ENCODE measurements at places on chromosomes 1 and 21.

DNA sequence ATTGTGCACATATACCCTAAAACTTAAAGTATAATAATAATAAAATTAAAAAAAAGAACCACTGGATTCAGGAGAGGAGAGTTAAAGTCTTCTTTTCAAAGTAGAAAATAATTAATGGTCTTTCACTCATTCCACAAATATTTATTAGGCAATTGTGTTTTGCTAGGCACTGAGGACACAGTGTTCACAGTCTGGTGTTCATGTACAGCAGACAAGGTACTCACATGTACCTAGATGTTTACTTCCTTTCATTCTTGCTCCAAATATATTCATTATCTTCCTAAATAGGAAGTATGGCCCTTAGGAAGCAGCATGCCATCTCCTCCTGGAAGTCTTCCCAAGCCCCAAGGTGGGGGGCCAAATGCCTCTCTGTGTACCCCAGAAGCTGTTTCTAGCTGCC lies 265.0 kb downstream of the NPHP4 start:
- no peak for DNase-seq

GRCh38 chr1:82463951-82464350 lies 663.2 kb downstream of the ADGRL2 start:
- peak; percentile 17 for DNase-seq

DNA sequence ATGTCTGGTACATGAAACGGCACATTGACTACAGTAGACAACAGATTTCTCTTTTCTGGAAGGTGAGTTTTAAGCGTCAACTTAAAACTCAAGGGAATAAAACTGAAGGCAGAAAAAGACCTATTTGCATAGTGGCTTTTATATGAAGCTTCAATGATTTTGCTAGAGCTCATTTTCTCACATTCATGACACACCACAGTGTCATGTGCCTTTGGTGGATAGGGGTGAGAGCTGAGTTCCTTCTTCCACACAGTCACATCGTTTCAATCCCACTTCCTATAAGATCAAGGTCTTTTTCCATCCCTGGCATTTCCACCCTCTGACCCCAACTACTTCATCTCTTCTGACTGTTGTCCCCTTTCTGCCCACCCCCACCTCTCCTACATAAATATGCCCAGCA lies 31.0 kb downstream of the IL12RB2 start:
- no peak for DNase-seq

DNA sequence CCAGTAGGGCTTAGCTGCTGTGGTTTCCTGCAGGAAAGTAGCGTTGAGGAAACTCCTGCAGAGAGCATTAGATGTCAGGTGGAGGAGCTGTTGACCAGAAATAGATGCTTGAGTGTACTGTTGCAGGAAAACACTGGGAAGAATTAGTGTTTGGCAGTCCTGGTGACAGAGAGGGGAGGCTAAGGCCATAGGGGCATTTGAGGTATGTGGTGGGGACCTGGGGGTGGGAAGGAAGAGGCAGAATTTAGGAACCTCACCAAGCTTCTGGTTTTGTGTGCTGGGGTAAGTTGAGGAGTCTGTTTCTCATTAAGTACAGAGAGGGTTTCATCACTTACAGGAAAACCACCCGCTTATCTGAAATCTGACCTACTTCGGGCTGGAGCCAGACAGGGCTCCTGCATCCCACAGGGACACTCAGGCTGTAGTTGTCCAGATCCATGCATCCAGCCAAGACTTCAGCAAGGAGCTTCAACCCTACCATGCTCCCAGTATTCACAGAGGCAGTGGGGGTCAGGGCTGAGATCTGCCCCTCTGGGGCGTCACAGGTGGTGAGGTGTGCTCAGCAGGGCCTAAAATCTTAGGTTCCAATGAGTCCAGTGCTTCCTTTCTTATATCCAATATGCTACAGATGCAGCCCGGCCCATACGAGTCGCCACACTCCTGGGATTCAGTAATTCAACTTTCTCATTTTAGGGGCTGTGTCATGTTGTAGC lies 15.1 kb downstream of the SH2D2A start:
- DNase-seq, result no peak

GRCh38 chr1:203455706-203456105 lies 19.9 kb upstream of the PRELP start:
- no peak for DNase-seq

- no peak for DNase-seq
Measured at GRCh38 chr1:151916726-151917370, 7.5 kb upstream of the THEM4 start.

DNA sequence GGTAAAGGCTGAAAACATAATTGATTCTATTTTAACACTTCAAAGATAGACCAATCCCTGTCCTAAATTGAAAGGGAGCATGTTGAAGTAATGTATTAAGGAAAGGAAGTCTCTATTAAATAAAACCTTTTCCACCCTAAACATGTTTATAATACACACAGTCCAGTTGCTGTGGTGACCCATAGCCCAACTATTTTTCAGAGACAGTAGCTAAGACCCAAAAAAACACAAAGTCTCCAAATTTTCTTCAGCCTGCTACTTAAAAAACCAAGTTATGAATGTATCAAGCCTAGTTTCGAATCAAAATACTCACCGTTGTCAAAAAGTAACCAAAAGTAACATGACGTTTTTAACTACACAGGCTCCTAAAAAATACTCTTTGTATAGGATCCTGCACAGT lies 1.6 kb downstream of the ELK4 start:
- DNase-seq, result peak; percentile 45

DNA sequence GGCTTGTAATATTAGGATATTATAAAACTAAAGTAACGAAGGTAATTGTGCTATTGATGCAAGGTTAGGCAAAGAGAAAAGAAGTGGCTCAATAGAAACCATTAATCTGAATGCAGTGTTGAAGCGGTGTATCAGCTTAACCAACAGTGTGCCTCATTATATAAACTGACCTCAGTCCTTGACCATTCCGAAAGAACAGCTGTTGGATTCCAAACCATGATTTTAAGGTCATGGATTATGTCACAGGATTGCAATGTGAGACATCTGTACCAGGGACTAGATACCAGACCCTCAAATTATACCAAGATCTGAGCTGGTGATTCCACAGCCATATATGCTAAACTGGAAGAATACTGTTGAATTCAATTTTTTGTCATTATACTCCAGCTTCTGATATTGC lies 134.2 kb upstream of the HP1BP3 start:
- DNase-seq, result no peak

GRCh38 chr1:61157468-61157987 lies 75.2 kb downstream of the NFIA start:
- peak; percentile 45 for DNase-seq

DNA sequence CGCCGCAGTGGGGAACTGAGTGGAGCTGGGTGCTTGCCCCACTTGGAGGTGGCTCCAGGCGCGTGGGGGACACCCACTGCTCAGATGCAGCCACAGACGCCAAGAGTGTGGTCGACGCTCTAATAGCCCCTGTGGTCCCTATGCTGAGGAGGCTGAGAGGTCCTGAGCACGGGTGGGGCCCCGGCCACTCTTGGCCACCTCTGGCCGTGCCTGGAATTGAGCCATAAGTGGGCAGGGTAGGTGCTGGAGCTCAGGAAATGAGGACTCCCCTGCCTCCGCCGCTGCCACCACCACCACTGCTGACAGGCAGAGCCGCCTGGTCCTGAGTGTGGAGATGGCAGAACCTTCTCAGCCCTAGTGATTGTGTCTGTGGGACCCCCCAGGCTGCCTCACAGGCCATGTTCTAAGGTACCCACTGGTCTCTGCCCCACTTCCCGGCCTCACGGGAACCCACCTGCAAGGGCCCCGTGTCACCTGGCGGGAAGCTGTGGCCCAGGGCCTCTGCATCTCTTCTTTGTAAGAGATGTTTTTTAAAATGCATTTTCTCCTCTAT lies 34.6 kb upstream of the DIP2A start:
- DNase-seq, result no peak

DNA sequence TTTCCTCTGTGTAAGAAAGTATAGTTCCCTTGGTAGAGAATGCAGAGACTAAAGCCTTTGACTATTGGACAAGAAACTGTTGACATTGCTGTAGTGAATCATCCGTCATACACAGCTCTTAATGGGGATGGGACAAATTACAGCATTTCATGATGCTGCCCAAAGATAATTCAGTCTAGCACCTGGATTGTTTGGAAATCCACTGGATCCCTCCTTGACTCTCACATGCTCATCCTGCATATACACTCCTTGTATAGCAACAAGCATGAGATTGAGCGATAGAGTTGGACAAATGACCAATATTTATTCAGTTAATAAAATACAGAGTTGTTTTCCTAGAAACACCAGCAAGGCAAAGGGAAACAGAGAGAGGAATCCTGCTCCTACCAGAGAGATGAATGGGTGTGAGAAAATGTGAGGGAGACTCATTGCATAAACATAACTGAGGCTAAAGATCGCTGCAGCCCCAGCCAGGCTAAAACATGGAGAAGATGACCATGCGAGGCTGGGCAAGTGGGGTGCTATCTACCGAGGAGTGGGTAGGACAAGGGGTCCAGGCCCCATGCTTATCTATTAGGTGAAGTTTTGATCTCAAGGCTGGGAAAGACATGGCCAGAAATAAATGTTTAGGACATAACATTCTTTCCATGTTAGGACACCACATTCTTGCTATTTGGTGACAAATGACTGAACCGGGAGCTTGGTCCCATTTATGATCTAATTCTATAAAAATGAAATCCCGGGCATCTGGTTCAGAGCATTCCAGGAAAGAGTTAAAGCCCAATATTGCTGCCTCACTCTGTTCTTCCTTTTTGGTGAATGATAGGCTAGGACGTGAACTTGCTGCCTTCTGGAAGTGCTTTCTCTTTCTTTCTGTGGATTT lies 153.2 kb downstream of the TGFB2 start:
- no peak for DNase-seq
